ENCODE measurements at places on chromosomes 7 and 10. TPM values are rescaled to one million over a fixed set of nuclear protein-coding genes. Genes with fewer than 3 reads are reported as not detected.

Gene DYNC1I1
- not detected for total RNA-seq

Gene HPS1
- 78.8 TPM for total RNA-seq

Gene LRRD1
- total RNA-seq: not detected

DNA sequence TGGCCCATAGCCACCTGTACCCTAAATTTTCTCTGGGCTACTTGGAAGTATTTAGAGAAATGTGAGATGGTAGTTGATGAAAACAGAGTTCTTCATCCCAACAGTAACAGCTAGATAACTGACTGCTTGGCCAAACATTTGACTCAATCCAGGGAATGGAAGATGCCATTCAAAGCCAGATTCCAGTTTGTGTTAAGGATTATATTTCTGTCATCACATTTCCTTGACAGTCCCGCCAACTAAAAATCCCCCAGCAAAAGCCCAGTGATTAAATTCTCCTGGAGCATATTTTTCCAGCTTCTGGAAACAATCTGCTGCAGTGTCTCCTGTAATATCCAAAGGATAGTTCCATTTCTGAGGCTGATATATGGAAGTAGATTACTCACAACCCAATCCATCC lies 45.4 kb upstream of the PTN start:
- no peaks in the 10 kb centered on the region for H3K4me1 ChIP-seq
- DNase-seq: no peak

DNA sequence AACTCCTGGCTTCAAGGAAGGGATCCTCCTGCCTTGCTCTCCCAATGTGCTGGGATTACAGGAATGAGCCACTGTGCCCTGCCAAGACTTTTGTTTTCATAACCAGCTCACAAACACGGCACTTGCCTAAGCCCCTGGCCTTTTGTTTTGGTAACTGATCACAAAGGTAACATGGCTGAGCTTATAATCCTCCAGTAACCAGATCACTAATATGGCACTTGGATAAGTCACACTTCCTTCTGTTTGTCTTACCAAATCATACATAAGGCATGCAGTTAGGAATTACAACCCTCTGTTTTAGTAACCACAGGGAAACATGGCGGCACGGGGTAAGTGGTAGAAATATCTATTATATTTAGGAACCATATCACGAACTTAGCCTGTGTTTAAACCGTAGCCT lies 577.1 kb downstream of the CALN1 start:
- no peak overlapping the region for H3K4me3 ChIP-seq
- H3K4me1 ChIP-seq: no peaks in the 10 kb centered on the region
- no peaks in the 10 kb centered on the region for H3K36me3 ChIP-seq
- no peak overlapping the region for H3K27ac ChIP-seq
- no peak for DNase-seq

Data from natural killer cell treated with Interleukin-12 subunit alpha and Interleukin-12 subunit beta and Interleukin-15 and Interleukin-18, amount 100 ng/mL, for 72 hours (primary cell).